NCI-H510A treated with DMSO at 0.1 percent for 48 hours (cell line): ENCODE measurements at places on chromosomes 1 and 21.

DNA sequence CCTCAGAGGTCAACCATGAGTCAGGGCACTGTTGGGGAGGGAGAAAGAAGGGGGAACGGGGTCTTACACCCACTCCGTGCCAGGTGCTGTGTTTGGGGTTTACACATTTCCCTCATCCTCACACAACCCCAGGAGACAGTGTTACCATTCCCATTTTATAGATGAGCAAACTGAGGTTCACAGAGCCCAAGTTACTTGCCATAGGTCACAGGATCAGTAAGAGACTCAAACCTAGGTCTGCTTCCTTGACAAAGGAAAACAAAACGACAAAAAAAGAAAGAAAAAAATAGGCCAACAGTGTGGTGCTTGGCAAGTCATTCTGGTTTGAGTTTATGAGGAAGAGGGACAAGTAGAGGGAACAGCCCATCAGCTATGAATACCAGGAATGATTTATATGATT is 16.3 kb upstream of the CDCP2 start:
- DNase-seq: no peak

- no peak for DNase-seq
These were observed 47.7 kb downstream of the ST6GALNAC3 start for GRCh38 chr1:76122271-76122670.

- no peak for DNase-seq
These were observed 19.9 kb downstream of the CRYAA start for GRCh38 chr21:43188592-43189210.

DNA sequence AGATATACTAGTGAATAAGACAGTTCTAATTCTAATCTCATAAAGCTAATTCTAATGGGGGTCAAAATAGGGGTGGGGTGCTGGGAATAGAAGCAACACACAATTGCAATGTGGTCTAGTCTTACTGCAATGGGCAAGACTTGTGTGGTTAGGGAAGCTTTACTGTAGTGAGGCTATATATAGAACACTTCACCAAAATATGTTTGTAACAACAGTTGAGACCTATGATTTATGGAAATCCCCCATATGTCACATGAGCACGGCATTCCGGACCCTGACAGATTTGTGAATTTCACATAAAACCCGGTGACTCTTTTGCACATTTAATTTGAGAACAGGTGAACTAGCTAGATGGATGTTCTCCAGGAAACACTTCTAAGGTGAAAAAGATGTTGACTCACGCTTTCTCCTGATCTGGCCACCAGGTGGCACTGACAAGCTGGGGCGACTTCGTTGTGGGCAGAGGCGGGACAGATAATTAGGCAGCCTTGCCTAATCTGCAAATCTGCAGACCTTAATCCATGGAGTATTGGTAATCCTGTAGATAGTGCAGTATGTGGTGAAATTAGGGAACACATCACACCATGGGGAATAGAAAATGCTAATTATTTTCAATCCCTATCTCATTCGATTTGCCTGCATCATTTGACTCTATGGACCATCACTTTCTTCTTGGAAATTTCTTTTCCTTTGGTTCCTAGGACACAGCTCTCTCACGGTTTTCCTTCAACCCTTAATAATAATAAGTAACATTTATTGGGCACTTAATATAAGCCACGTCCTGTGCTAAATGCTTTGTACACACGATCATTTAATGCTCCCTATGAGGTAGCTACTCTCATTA is 37.7 kb downstream of the KIAA0040 start:
- peak; percentile 82 for DNase-seq

- no peak for DNase-seq
These were observed 14.6 kb downstream of the SLC35E2B start for GRCh38 chr1:1677718-1678580.

- DNase-seq: no peak
These were observed 94.0 kb downstream of the DPYD start for GRCh38 chr1:97826820-97827219.

- DNase-seq: no peak
These were observed 91.0 kb upstream of the FMN2 start for GRCh38 chr1:240000634-240001033.

DNA sequence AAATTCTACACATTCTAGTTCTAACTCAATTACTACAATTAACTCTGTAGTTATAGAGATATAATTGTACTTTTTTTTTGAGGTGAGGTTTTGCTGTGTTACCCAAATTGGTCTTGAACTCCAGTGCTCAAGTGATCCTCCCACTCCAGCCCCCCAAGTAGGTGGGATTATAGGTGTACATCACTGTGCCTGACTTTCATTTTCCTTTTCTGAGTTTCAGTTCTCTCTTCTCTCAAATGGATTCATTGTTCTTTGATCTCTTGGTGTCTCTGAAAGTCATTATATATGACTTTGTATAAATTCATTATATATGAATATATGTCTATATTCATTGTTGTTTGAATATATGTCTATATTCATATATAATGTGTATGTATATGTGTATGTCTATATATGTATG is 74.0 kb upstream of the GALNT2 start:
- DNase-seq: no peak

GRCh38 chr21:18608226-18608625 is 204.6 kb upstream of the TMPRSS15 start:
- no peak for DNase-seq

GRCh38 chr1:248402748-248403147 is at the start of gene OR2T1:
OR2T1 (plus strand) TSS chr1:248403048; CDS start chr1:248406148, 3,100 bp downstream.
- no peak for DNase-seq

DNA sequence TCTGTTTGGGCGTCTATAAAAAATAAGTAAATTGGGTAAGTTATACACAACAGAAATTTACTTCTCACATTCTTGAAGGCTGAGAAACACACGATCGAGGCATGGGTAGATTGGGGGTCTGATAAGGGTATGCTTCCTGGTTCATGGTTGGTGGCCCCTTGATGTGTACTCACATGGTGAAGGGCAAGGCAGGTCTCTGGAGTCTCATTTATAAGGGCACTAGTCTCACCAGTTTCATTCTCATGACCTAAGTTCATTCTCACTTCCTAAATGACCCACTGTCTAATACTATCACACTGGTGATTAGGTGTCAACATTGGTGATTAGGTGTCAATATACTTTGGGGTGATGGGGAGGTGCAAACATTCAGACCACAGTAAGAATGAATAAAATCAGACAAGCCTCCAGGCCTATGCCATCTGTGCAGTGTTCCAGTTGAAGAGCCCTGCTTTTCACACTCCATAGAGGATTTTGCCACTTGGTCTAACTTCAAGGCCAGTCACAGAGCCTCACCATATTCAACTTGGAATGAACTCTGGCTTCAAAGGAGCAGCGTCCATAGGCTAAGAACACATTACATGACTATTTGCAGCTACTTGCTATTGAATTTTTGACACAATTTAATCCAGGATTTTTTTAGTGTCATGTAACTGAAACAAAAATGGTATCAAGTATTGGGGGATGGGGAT is 2.5 kb upstream of the GBP4 start:
- no peak for DNase-seq

DNA sequence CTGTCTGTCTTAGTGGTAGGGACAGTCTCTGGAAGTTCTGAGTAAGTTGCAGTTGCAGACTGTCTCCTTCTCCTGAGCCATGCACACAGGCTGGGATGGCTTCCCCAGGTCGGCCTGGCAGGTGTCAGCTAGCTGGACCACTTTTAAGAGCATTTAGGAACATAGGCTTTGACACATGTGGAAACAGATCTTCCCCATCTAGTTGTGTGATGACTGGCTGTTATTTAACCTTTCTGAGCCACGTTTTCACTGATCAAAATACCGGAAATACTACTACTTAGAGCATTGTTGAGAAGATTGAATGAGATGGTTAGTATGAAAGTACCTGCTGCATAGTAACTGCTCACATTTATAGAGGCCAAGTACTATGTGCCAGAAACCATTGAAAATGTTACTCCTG is 6.2 kb upstream of the MAPKAPK2 start:
- DNase-seq: no peak

- DNase-seq: no peak
These were observed 6.6 kb downstream of the CLSPN start for GRCh38 chr1:35763201-35763600.

DNA sequence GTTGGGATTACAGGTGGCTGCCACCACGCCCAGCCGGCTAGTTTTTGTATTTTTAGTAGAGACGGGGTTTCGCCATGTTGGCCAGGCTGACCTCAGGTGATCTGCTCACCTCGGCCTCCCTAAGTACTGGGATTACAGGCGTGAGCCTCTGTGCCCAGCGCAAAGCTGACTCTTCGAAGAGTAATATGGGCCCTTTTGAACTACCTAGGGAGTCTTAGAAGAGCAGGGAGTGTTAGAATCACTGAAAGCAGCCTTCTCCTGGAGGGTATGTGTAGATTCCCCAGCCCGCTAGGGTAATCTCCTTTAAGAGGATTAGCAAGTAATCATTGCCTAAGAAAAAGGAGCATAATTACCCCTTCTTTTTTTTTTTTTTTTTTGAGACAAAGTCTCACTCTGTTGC is 6.5 kb upstream of the MAST2 start:
- DNase-seq: no peak

- no peak for DNase-seq
These were observed 53.9 kb upstream of the PDE9A start for GRCh38 chr21:42599486-42599885.

- no peak for DNase-seq
These were observed 688 bp upstream of the CHD5 start for GRCh38 chr1:6180707-6181311.

DNA sequence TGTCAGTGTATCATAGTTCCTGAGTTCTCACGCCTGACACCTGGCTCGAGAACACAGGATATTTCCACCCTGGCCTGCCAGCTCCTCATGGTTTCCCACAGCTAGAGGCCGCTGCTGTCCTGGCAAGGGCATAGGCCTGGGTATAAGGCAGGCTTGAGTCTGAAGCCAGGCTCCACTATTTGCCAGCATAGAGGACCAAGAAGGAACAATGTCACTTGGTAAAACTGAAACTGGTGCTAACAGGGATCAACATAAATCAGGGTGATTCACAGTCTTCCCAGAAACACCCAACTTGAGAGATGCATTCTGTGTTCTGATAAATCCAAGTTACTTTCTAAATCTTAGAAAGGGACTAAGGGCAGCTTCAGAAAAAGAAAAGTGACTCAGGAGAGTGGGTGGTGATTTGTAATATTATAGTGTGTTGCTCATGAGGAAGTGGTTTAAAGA is 6.9 kb upstream of the S100A2 start:
- DNase-seq: peak; percentile 46

- no peak for DNase-seq
These were observed 1.9 kb upstream of the PRDM15 start for GRCh38 chr21:41881051-41881450.

DNA sequence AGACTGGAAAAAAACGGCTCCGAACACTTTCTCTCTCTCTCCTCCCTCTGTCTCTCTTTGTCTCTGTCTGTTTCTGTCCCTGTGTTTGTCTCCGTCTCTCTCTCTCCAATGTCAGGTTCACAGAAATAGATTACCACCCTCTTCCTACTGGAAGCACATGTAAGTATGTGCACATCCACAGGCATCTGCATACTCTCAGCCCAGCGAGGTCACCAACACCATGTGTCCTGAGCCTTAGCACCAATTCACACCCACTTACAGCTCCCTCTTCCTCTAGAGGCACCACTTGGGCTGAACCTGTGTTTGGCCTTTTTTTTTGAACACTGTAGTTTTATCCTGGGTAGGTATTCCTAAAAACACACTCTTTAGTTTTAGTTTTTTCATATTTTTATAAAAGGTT is 130.5 kb downstream of the ETS2 start:
- no peak for DNase-seq

GRCh38 chr1:154741741-154742495 is 128.2 kb downstream of the KCNN3 start:
- no peak for DNase-seq

GRCh38 chr1:19209439-19209989 is 552 bp downstream of the UBR4 start:
- DNase-seq: no peak

- no peak for DNase-seq
These were observed 100.3 kb downstream of the CACNA1E start for GRCh38 chr1:181583598-181583997.

DNA sequence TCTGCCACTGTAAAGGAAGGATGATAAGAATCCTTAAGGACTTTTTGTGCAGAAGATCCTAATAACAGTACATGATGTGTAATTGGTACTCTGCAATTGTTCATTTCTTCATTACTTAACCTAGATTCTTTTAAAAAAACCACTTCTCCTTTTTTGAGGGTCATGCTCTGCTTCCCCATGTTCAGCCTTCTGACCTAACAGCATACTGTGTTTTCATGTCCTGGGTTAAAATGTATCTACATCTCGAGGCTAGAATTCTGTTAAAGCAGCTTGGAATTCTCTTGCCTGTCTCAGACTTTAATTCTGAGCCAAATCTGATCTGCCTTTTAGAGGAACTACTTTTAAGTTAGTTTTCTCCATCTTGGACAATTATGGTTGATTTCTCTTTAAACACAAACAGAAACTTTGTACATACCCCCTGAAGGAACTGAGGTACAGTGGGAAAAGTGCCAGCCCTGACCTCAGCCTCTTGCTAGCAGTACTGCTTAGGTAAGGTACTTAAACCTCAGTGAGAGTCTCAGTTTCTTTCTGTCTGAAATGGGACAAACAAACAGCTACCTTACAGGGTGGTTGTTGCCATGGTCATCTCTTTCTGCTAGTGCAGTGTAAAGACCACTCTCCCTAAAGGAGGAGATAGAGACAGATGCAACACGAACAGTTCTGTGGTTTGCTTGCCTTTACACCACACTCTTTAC is 103.2 kb upstream of the DYNLT5 start:
- DNase-seq: no peak

- no peak for DNase-seq
These were observed 211.1 kb downstream of the MRPL39 start for GRCh38 chr21:25396135-25396711.

DNA sequence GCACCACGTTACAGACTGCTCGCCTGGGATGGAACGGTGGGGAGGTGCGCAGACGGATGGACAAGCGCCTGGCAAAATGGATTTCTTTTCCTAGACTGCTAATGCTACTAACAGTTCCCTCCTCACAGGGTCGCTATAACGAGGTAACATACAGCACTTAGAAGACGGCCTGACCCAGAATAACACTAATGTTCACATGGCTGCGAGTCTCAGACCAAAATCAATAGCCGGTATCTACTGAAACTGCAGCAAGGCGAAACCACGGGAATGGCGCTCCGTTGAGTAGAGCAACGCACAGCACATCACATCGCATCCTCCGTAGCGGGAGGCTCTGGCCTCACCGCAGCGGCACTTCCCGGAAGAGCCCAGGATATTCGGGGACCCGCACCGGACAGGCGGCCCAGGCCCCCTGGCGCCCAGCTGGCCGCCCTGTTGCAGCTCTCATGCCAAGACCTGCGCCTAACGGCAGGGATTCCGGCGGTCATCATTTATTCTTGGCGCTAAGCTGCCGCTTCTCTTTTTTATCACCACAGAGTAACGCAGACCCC is 46.6 kb downstream of the VPS26C start:
- peak; percentile 59 for DNase-seq

GRCh38 chr1:20074725-20075171 is 4.8 kb downstream of the PLA2G5 start:
- DNase-seq: no peak

GRCh38 chr1:229434005-229434640 is at the start of gene ACTA1:
ACTA1 (minus strand) TSS chr1:229434094; CDS start chr1:229433115, 979 bp downstream.
- DNase-seq: no peak

DNA sequence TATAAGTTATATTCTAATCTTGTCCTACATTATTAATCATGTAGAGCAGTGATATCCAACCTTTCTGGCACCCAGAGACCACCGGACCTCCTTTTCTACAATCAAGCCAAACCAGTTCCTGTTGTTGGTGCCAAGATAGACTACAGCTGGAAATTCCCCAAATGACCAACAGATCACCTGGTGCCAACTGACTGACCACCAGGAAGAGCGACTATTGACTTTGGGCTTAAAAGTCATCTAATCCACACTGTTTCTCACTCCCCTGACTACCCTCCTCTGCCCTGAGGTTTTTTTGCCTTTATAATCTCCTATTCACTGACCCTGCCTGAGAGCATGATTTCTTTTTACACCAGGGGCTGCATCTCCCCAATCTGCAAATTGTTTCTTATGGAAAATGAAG is 425.2 kb downstream of the TTLL7 start:
- no peak for DNase-seq
